ENCODE measurements at places on chromosomes 5 and 9.

- DNase-seq, result no peak
Observed at GRCh38 chr5:28748446-28748845, 1710.1 kb upstream of the CDH9 start.

DNA sequence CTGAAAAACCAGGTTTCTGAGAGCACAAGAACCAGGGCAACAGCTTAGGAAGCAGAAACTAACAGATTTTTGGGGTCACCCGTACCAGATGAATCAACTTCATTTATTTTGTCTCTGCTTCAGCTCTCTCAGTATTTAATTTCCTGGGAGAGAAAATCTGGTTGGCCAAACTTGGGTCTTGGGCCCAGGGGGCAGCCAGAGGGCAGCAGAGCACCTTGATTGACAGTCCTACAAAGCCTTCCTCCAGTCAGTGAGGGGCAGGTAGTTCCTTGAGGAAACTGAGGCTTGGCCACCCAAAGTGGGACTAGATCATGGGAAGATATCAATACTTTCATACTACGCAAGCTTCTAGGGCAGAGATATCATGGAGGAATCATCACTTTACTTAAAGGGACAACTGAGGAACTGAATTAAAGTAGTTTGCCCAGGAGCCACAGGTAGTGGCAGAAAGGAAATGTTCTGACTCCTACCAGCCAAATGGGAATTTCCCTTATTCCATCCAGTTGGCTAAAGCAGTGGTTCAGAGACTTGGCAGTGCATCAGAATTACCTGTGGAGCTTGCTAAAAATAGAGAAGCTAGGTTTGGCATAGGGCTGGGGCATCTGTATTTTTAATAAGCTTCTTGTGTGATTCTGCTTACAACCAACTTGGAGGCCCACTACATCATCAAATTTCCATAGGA is 21.5 kb upstream of the ARHGAP26 start:
- peak; percentile 49 for DNase-seq

DNA sequence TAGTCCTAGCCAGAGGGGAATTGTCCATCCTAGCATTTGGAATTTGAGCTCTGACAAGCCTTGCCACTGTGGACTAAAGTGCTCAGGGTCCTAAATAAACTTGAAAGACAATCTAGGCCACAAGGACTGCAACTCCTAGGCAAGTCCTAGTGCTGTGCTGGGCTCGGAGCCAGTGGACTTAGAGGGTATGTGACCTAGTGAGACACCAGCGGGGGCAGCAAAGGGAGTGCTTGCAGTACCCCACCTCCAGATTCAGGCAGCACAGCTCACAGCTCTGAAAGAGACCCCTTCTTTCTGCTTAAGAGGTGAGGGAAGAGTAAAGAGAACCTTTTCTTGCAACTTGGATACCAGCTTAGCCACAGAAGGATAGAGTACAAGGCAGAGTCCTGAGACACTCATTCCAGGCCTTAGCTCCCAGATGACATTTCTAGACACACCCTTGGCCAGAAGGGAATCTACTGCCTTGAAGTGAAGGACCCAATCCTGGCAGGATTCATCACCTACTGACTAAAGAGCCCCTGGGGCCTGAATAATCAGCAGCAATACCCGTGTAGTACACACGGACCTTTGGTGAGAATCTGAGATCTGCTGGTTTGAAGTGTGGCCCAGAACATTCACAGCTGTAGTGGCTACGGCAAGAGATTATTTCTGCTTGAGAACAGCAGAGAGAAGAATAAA is 164.6 kb downstream of the CCDC171 start:
- no peak for DNase-seq

DNA sequence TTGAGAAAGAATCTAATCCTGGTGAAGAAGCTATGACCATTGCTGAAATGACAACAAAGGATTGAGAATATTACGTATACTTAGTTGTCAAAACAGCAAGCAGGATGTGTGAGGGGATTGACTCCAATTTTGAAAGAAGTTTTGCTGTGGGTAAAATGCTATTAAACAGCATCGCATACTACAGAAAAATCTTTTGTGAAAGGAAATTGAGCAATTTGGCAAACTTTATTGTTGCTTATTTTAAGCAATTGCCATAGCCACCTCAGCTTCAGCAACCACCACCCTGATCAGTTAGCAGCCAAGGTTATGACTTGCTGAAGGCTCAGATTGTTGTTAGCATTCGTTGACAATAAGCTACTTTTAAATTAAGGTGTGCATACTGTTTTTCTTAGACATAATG is 22.5 kb upstream of the ARL14EPL start:
- no peak for DNase-seq

DNA sequence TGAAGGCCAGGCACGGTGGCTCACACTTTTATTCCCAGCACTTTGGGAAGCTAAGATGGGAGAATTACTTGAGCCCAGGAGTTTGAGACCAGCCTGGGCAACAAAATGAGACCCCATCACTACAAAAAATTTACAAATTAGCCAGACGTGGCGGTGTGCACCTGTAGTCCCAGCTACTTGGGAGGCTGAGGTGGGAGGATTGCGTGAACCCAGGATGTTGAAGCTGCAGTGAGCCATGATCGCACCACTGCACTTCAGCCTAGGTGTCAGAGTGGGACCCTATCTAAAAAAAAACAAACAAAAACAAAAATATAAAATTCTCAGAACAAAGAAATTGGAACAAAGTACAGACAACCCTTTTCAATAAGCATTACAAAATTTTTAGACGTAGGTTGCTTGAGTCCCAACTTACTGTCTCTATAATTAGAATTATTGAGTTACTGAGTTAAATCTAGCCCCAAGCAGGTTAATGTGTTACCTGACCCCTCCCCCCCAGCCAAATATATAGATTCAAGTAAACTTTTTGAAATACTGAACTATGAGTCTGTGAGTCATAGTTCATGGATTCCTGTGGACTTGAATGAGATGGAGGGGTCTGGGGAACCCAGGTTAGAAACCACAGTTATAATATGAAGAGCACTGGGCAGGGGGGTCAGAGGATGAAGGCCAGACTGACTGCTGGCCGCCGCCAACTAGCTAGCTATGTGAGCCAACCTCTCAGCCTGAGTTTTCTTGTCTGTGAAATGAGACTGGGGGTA is 173.1 kb downstream of the AOPEP start:
- DNase-seq, result no peak

- DNase-seq, result no peak
Observed at GRCh38 chr5:16921211-16921610, 14.9 kb downstream of the MYO10 start.

GRCh38 chr5:172485511-172486202 is 31.3 kb upstream of the SH3PXD2B start:
- no peak for DNase-seq

GRCh38 chr5:149212198-149212951 is 59.3 kb upstream of the AFAP1L1 start:
- DNase-seq, result no peak

DNA sequence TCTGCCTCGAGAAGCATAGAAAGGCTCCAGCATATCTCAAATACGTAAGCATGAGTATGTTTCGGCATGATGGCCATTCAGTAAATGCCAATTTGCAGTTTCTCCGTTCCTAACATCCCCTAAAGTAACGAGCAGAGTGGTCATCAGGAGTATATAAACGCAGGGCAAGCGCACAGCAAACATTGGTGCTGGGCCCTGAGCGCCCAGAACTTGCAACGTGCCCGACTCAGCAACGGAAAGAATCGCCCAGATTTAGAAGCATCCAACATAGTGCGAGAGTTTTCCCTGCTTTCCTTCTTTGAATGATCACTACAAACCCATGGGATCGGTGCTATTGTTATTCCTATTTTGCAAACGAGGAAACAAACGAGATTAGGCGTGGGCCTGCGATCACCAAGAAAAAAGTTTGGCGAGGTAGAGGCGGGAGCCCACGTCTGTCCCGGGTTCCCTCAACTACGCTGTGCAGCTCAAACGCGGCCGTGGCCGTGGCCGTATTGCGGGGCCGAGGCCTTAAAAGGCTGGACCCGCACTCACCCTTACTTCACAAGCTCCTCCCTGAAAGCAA is 505 bp downstream of the RPS14 start:
- DNase-seq, result peak; percentile 67

GRCh38 chr9:13823026-13823425 is 490.9 kb downstream of the NFIB start:
- DNase-seq, result no peak

DNA sequence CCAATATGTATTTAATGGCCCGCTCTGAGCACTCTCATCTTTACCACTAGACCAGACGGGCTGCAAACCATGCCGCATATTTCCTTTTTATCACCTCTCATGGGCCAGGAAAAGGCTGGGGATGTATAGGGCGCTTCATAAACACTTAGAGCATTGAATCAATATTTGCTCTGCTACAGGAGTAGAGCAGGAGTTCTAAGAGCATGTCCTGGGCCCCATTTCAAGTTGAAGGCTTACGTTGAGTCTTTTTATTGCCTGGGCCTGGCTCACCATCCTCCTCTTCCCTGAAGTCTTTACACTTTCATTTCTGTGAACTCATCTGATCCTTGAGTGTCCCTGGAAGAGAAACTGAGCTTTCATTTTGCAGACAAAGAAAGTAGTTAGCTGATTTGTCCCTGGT is 112.4 kb downstream of the FSTL4 start:
- no peak for DNase-seq

GRCh38 chr9:81320909-81321482 is 368.4 kb downstream of the TLE1 start:
- DNase-seq, result no peak

GRCh38 chr5:88979244-88979643 is 96.3 kb upstream of the MEF2C start:
- DNase-seq, result no peak

DNA sequence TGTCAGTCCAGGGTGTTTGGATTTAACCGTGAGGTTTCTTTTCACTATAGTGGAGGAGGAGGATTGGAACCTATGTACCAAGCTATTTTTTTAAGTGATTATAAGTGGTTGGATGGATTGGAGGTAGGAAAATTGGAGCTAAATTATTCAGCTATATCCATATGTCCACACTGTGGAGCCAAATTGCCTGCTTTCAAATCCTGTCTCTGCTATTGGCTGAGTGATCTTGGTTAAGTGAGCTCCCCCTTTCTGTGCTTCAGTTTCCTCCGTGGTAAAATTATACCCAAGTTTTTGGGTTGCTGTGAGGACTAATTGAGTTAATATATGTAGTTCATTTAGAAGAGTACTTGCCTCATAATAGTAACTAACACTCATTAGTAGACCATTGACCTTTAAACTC is 2.5 kb downstream of the CENPP start:
- peak; percentile 44 for DNase-seq

DNA sequence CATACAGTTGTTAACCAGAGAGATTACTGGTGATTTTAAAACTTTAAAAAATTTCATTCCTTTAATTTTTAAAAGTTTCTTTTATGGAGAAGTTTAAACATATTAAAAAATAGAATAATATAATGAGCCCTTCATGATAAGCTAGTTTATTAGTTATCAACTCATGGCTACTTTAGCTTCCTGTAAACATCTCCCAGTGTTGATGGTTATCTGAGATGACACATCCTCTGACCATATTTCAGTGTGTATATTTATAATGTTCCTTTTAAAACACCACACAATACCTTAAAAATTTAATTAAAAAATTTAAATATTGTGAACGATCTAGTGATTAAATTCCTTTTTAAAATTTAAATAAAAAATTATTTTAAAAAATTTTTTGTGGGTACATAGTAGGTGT is 74.1 kb downstream of the IPO11 start:
- DNase-seq, result peak; percentile 3

- no peak for DNase-seq
Observed at GRCh38 chr5:68378204-68378820, 162.8 kb downstream of the PIK3R1 start.

DNA sequence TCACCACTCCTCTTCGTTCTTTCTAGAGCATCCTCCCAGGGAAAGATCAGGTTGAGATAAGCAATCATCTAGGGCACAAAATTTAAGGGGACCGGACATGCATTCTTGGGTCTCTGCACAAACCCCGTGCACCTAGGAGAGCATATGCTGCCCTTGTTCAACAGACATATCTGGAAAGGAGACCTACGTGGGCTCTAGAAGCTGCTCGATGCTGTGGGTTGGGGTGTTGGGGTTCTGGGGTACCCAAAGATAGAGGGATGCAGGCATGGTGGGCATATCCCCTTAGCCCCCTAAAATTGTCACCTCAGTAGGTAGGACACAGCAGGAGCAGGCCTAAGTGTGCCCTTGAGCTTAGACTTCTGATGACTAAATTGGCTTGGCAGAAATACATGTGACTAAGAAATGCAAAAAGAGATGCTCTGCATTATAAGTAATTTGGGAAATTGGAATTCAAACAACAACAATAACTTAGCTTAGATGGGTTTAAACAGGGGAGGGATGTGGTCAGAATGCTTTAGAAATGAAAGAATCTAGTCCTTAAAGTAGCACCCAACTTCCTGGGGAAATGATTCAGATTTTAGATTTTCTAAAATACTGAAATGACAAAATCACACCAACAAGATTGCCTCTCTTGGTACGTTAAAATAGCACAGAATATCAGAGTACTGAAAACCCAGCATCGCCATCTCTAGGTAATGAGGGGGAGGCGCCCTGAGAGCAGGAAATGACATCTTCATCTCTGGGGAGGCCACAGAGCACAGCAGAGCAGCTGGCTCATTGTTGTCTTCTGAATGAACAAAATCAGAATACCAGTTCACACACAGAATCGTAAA is 172.3 kb downstream of the GNA14 start:
- DNase-seq, result no peak

GRCh38 chr9:80282766-80283165 is 711.0 kb downstream of the TLE4 start:
- no peak for DNase-seq

DNA sequence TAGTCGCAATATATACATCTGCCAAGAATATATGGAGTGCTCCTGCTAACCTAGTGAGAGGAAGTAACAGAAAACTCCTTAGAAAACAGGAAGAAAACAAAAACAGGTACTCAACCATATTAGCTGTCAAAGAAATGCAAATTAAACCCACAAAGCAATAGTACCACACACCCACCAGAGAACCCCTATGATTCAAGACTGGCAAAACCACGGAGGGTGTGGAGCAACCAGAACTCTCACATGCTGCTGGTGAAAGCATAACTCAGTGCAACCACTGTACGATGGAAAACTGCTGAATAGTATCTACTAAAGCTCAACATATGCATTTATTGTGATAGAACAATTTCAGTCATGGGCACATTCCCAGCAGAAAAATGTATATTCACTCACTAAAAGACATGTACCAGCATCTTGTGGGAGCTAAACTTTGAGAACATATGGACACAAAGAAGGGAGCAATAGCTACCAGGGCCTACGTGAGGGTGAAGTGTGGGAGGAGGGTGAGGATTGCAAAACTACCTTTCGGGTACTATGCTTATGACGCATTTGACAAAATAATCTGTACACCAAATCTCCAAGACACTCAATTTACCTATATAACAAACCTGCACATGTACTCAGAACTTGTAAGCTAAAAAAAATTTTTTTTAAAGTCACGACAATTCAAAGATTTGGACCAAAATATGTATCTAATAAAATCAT is 34.0 kb downstream of the PTPN3 start:
- no peak for DNase-seq

DNA sequence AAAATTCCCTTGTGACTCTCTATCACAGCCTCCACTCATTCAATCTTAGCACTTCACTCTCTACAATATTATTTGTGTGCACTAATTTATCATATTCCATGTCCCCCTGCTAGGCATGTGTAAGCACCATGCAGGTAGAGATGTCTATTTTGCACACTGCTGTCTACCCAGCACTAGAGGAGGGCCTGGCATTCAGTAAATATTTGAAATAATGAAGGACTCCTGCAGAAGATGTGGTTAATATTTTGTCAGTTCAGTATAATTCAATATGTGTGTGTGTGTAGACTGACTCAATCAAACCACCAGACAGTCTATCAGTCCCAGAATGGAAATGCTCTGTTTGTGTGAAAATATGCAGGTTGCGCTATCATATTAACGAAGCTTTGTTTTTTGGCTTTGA is 313.6 kb upstream of the CDH6 start:
- no peak for DNase-seq

GRCh38 chr9:24846248-24846912 is 300.7 kb upstream of the IZUMO3 start:
- no peak for DNase-seq
